Ascending aorta (tissue), 2 donors: ENCODE measurements at places on chromosomes 11 and 22.

- DNase-seq = no peak
These were observed 1.9 kb upstream of the TSKU start for GRCh38 chr11:76781046-76781801.

DNA sequence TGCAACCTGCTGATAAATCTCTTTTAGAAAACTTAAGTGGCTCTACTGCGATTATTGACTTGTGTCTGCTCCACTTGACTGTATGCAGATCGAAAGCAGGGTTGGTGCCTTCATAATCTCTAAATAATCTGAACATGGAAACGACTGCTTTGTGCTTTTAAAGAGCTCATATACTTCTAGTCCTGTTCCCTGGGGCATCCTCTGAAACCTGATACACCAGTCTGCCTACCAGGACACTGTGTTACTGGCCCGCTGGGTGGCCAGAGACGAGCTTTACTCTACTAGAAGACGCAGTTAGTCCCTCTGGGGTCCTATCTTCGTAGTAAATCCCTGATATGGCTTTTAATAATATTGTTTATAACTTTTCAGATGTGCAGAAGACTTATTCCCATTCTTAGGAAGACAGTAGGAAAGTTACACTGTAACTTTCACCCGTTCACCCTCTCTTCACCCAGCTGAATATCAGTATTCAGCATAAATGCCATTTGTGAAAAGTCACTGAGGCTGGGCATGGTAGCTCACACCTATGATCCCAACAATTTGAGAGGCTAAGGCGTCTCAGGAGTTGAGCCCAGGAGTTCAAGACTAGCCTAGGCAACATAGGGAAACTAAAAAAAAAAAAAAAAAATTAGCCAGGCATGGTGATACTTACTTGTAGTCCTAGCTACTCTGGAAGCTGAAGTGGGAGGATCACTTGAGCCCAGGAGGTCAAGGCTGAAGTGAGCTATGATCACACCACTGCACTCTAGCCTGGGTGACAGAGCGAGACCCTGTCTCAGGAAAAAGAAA lies 9.0 kb upstream of the HTR3B start:
- no peak for DNase-seq

DNA sequence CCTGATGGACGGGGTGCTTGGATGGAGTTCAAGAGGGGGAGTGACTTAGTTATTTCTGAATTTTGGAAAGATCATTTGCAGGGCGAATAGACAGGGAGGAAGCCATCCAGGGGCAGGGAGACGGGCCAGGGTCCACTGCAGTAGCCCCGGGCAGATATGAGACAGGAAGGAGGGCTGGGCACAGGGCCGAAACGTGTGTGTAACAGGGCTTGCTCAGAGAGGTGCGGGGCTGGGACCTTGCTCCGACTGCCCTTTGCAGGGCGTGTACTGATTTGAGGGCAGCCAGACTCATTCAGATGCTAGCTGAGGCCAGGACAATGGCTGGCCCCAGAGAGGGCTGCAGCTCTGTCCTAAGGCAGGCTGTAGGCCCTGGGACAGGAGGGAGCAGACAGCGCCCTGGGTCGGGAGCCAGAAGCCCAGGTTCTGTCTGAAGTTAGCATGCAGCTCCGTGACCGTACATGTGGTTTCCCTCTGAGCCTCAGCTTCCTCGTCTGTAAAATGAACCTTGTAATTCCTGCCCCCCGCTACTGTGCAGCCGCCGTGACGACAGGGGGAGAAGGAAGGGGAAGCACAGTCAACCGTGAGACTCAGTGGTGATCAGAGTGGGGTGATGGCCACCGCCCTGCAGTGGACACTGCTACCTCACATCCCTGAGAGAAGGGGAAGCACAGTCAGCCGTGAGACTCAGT lies 103.4 kb downstream of the PHF21B start:
- no peak for DNase-seq

DNA sequence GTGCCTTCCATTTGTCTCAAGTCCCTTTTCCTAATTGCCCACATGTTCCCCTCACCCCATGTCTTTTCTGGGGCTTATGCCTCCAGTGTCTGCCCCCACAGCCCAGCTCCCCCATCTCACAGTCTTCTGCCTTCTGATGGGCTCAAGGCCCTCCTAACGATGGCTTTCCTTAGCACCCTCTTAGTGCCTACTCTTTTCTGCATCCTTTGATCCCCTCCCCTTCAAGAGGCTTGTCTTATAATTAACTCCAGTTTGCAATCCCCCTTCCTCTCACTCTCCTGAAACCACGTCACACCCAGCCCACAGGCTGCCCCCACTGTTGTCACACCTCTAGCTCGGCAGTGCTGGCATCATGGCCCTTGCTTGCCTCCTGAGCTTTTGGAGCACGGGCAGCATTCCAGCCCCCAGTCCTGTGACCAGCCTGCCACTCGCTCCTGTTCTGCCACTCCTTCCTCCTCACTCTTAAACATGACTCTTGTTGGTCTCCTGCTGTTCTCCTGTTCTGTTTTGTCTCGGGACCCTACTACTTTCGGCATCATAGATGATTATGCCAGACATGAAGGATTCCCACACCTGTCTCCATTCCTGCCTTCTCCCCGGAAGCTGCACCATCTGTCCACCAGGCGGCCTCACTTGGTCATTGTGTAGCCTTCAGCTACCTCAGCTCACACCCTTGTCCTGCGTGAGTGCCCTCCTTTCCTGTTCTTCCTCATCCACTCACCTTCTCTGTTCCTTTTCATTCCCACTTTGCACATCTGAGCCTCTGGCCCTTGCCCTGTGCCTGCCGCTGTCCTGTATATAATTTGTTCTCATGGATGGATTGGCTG lies 26.1 kb downstream of the UBE2L3 start:
- DNase-seq = no peak

- DNase-seq = no peak
These were observed 10.4 kb upstream of the THY1 start for GRCh38 chr11:119433358-119433725.

DNA sequence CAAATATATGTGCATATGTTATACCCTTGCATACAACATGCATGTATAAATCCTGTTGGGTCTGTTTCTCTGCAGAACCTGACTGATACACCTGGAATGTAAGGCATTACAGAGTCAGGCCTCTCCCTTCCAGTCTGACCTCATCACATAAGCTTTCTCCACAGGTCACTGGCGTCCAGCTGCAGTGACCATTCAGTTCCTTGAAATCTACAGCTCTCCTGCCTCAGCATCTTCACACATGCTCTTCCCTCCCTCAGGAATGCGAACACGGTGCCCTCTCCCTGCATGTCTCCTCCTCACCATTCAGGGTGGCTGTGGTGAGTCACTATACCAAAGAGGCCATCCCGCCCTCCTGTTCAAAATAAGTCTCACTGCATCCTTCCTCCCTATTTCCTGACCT lies 657.8 kb upstream of the B3GAT1 start:
- DNase-seq = no peak

DNA sequence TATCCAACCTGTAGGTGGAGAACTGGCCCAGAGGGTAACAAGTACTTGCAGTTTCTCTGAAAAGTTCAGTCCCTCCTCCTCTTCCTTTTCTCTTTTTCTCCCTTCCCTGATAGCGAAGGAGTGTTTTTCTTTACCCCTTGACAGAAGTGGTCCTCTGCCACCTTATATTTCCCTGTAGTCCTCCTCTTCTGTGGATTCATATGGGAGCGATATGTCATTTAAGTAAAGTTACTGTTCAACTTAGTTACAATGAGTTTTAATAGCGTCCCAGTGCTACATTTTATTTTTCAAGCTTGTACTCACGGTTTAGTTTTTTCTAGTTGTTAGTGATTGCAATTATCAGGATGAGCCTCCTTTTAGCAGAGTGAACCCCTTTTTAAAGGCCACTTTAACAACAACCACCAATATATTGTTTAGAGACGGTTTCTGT lies 1.4 kb downstream of the PCF11 start:
- DNase-seq = no peak

DNA sequence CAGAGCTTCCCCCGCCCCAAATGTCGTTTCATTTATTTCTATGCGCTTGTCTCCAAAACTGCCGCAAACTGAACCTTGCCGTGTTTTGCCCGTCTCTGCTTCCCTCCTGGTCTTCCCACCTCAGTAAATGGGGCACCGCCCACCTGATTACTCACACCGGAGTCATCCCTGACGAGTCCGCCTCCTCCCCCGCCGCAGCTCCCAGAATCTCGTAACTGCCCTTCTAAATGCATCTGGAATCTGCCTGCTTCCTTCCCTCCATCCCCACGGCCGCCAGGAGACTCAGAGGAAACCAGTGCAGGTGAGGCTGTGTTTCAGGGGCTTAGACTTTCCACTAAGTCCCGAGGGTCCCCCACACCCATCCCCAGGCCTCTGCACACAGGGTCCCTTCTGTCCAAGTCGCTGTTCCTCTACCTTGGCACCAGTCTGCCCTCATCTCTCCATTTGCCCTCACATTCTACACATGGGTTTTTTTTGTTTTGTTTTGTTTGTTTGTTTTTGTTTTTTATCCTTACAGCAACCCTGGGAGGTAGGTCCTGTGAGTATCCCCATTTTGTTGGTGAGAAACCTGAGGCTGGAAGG lies 62.6 kb upstream of the PHF21B start:
- DNase-seq = no peak

DNA sequence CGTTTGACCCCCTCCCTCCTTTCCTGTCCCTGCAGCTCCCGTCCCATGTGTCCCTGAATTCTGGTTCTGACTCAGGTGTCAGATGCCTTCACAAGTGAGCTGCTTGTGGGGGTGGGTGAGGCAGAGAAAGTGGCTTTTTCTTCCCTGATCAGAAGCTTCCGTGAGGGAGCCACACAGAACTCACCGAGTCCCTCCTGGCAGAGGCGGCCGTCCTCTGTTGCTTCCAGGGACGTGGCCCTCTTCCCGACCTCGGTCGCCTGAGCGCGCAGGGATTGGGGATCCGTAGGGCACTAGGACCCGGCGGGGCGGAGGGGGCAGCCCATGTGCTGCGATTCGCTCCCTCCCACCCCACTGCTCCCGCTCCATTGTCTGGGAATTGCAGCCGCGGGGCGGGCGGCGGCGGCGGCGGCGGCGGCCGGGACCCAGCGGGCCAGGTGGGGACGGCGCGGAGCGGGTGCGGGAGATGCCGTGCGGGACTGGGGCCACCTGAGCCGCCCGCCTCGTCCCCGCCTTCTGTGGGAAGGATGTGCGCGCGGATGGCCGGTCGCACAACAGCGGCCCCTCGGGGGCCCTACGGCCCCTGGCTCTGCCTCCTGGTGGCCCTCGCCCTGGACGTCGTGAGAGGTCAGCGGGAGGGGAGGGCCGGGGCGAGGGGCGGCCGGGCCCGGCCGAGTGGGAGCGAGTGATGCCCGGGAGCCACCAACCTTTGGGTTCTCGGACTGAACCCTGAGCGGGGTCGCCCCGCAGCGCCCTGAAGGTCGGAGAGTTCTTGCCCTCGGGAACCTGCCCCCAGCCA lies at the start of gene TMEM132A:
TSS of gene TMEM132A (plus strand) at position 351 of the 796 bp plus-strand sequence. CDS start at position 525, 174 bp downstream.
- DNase-seq = peak; percentile 79

DNA sequence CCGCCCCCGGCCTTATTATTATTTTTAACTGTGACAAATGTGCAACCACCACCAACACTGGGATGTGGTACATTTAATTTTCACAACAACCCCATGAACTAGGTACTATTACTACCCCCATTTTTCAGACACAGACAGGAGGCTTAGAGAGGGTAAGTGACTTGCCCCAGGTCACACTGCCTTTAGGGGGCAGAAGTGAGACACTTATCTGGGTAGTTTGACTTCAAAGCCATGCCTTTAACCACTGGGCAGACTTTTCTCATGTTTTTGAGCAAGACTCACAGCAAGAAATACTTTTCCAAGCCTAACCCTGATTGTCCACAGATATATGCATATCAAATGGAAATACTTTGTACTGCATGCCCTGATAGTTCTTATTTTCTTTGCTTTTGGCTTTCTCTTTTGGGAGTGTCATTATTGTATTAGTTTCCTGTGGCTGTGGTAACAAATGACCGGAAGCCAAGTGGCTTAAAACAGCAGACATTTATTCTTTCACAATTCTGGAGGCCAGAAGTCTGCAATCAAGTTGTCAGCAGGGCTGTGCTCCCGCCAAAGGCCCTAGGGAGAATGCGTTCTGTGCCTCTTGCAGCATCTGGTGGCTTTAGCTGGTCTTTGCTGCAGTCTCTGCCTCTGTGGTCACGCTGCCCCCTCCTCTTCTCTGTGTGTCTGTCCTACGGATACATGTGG lies 110.8 kb downstream of the GRIK4 start:
- no peak for DNase-seq

DNA sequence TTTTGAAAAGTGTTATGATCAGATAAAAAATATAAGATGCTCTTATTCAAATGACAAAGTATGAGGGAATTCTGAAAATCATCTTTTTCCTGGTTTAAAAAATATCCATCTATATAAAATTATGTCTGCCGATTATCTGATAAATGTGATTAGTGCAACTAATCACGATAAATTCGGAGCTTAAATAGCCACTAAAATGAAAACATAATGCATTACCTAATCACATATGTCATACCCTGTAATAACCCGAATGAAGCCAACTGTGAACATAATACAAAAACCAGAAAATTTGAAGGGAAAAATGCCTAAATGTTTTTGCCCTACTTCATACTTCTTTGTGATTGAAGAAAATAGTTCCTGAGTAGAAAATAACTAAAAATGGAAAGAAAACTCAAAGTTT lies 808.4 kb upstream of the LUZP2 start:
- DNase-seq = no peak

DNA sequence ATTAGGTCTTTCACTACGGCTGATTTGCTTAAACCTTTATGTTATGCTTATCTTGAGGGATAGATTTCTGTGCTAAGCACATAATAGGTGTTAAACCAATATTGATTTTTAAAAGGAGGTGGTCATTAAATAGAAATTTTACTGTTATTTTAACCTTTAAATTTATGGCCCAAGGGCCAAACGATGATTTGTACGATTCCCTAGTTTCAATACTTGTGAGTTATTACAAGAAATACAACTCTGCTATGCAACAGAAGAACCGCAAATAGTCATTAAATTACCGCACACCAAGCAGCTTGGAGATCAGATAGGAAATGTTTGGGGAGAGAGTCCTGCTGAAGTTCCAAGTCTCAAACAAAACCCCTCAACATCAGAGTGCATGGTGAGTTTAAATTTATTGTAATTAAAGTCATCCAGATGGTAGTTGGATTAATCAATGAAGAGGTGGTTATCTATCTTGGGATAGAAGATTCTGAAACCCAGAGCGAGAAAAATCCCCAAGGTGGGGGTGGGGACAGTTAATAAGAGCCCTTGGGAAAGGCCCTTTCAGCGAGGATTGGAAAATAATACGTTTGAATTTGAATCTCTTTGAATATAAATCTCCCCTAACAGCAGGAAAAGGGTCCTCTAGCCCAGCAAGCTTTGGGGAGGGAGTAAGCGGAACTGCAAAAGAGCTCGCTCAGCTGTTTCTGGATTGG lies 805 bp upstream of the QSER1 start:
- no peak for DNase-seq

GRCh38 chr22:25689631-25690030 lies 52.4 kb upstream of the MYO18B start:
- no peak for DNase-seq

- peak; percentile 51 for DNase-seq
These were observed 12.4 kb downstream of the EMID1 start for GRCh38 chr22:29217827-29218757.

GRCh38 chr22:42203609-42204008 lies 66.8 kb downstream of the TCF20 start:
- DNase-seq = no peak
